Common myeloid progenitor, CD34-positive (primary cell): ENCODE measurements at places on chromosomes 1 and 21.

DNA sequence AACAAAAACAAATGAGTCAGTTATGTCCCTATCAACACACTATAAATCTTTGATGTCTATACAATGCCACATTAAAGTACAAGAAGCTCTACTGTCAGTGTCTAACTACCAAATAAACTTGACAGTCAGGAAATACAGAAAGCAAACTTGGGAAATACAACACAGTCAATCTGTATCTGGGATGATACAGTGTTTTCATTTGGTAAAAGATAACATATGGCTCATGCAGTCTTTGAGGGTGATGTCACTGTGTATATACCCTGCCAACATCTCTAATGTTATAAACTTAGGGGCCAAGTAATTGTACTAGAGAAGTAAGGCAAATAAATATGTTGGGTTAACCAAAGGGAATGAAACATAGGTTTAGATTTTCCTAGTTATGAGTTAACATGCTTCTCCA is 552.5 kb upstream of the ADAMTS5 start:
- no peak for DNase-seq

- no peak for DNase-seq
Observed at GRCh38 chr1:156490401-156491032, 10.1 kb downstream of the MEF2D start.

- DNase-seq = no peak
Observed at GRCh38 chr1:7013833-7014639, 228.8 kb downstream of the CAMTA1 start.

DNA sequence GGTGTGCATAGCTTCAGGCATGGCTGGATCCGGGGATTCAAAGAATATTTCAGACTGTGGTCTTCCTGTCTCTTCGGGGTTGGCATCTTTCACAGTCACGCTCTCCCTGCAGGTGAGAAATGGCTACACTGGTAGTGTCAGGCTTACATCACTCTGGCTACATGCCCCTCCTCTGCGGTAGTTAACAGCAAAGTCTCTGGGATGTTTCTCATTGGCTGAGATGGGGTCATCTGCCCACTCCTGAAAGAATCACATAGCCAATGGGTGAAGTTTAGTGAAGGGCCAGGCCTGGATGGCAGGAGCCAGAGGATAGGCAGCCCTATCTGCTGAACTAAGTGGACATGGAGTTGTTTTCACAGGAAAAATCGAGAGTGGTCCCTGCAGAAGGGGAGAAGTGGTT is 356.5 kb downstream of the MATN1 start:
- DNase-seq = no peak
